NCI-H146 (cell line): ENCODE measurements at places on chromosomes 1 and 21.

GRCh38 chr1:181451661-181452230, 31.6 kb upstream of the CACNA1E start:
- peak; percentile 95 for DNase-seq

GRCh38 chr1:22383526-22384294, 67.9 kb upstream of the ZBTB40 start:
- DNase-seq = no peak

- DNase-seq = no peak
Observed at GRCh38 chr1:14986168-14986567, 167.4 kb upstream of the TMEM51 start.

- no peak for DNase-seq
Observed at GRCh38 chr1:154434346-154435085, 29.4 kb downstream of the IL6R start.

GRCh38 chr1:54287176-54287650, 87.2 kb downstream of the MRPL37 start:
- peak; percentile 18 for DNase-seq

- no peak for DNase-seq
Observed at GRCh38 chr1:22683547-22683946, 27.1 kb upstream of the EPHB2 start.

GRCh38 chr21:44778499-44778911, 23.1 kb downstream of the UBE2G2 start:
- no peak for DNase-seq

GRCh38 chr21:45912611-45913417, 68.8 kb upstream of the COL6A1 start:
- no peak for DNase-seq

GRCh38 chr1:69148731-69149130, 419.0 kb upstream of the LRRC7 start:
- no peak for DNase-seq

DNA sequence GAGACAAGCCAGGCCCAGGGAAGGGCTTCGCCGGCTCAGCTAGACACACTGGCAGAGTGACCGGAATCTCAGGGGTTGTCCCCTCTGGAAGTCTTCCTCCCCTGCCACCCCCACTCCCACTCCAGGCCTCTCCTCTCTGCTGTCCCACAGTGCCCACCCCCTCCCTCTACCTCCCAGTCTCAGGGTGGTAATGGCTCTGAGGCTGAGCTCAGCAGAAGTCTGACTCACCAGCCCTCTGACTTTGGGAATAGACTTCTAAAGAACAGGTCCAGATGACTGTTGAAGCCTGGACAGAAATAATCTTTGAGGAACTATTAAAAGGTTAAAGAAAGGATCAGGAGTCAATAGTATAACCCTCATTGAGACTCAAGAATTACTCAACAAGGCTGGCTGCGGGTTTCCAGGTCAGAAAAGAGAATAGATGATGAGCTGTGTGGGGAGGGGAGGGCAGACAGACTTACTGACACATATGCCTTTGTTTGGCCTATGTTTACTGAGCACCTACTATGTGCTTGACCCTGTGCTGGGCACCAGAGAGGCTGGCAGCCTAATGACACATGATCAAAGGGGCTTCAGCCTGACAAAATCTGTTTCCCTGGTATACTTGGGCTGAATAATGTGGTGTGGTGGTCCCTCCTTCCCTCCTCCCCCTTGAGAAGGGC, 8.2 kb downstream of the HCRTR1 start:
- DNase-seq = no peak

GRCh38 chr1:18807334-18808063, 52.0 kb downstream of the TAS1R2 start:
- DNase-seq = no peak

DNA sequence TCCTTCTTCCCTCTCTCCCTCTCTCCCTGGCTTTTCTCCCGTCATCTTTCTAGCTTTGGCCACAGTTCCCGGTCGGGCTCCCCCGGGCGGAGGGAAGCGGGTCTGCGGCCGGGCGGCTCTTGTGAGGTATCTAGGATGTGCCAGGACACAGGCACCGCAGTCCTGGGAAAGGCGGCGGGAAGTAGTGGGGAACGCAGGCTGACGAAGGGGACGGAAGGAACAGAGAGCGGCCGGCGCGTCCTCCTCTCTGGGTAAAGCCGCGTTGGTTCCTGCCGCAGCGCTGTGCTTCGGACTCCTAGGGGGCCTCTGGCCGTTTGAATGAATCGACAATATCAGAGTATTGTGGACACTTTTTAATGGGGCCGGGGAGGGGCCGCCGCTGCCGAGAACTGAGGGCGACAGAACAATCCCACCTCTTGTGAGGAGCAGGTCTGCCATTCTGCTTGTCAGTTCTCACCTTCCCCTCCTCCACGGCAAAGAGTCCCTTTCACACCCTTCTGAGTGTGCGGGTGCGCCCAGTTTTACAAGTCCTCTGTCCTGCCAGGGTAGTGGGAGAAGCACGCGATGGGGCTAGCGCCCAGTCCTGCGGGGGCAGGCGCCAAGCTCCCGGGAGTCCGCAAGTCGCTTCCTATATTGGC, 1.2 kb upstream of the LHX9 start:
- no peak for DNase-seq

- peak; percentile 76 for DNase-seq
Observed at GRCh38 chr21:35932232-35932911, 128.0 kb downstream of the SETD4 start.

GRCh38 chr1:16032388-16033102, 10.7 kb downstream of the CLCNKA start:
- peak; percentile 76 for DNase-seq

- DNase-seq = no peak
Observed at GRCh38 chr1:235790123-235790522, 76.6 kb downstream of the LYST start.

DNA sequence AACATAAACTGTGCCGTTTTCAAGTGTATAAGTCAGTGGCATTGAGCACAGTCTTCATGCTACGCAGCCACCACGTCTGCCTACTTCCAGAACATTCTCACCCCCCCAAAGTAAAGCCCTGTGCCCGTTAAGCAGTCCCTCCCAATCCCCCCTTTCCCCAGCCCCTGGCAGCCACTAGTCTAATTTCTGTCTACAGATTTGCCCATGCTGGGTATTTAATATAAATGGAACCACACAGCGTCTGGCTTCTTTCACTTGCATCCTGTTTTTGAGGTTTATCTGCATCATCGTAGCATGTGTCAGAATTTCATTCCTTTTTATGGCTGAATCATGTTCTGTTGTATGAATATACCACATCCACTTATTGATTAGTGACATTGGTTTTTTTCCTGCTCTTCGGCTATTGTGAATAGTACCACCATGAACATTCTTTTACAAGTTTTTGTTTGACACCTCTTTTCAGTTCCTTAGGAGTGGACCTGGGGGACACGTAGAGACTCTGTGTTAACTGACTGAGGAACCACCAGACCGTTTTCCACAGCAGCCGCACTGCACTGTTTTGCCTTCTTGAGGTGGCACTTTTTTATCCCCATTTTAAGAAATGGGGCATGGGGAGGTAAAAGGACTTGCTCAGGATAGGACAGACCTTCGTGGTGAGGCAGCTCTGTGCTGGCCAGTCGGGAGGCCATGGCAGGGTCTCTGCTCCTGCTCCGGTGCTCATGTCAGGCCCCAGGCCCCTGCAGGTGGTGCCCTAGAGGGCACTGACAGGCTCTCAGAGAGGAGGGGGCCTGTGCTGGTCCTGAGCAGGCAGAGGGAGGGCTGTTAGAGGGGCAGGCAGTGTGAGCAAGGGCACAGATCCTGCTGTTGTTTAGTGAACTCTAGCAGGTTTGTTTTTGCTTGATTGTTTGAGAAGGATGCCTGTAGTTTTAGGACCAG, 123.8 kb downstream of the PCBP3 start:
- no peak for DNase-seq

DNA sequence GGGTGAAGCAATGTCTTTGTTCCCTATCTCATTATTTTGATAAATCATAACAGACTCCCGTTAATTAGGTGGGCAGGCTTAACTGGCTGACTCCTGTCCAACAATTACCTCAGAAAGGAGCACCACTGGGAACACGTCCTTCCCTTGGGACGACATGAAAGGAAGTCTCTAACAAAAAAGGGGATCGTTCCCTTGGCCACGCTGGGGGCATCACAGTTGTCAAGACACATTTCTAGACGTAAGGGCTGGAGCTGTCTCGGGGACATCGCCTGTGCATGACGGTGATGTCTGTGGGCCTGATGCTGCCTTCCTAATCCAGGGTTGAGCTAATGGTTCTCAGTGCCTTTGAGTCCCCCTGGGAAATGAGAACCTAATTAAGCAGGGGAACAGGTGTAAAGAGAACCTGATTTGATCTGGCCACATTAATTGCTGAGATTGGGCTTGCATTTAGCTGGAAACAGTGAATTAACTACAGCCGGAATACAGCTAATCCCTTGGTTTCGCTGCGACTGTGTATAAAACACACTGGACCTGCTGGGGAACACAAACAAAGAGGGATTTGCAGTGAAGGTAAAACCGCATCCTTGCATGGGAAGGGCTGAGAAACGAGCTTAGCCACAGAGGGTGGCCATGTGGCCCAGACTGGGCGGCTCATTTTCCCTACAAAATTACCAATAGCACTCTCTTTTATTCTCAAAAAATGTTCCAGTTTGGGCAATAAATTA, 111.8 kb downstream of the MRPS6 start:
- DNase-seq = no peak

- peak; percentile 46 for DNase-seq
Observed at GRCh38 chr1:41662765-41663437, 178.4 kb upstream of the EDN2 start.

DNA sequence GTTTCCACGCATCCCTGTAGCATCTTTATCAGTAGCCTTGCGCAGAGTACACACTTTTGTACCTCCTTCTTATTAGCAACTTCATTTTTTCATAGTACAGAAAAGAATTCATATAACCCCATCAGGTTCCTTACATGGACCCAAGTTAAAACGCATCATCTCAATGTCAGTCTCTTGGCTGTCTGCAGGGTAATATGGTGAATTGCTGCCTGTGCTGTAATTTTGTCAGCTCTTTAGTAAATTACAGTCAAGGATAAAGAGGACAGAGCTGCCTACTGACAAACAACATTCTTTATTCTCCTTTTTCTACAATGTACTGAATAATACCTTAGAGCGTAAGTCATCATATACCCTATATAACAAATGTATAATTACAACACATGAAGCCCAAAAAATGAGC, 222.5 kb downstream of the MRPL39 start:
- DNase-seq = no peak

DNA sequence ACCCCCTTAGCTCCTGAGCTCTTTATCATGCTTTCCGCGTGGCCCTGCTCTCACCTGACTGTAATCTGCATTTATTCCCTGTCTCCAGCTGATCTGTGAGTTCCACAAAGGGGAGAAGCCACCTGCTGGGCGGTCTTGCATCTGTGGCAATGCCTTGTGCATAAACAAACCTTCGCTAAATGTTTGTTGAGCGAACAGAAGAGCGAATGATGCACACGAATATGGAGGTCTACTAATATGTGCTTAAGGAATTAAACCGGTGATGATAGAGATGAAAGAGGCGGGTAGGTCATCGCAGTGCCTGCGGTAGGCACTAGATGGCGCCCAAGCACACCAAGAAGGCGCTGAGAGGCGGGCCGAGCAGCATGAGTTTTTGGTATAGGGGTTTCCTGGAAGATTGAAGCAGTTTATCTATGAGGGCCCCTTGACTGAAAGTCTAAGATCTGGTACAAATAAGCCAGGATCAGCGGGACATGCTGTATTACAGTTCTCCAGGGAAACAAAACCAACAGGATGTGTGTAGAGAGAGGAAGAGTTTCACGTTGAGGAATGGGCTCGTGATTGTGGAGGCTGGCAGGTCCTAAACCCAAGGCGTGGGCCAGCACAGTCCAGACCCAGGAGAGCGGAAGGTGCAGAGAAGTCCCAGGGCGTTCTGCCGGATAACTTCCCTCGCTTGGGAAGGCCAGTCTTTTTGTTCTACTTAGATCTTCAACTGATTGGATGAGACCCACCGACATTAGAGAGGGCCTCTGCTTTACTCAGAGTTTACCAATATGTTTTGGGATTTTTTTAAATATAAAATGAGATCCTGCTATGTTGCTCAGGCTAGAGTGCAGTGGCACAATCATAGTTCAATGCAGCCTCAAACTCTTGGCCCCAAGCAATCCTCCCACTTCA, 34.7 kb downstream of the TOMM20 start:
- peak; percentile 55 for DNase-seq

GRCh38 chr1:175193527-175193910, 943 bp upstream of the KIAA0040 start:
- DNase-seq = no peak

GRCh38 chr1:29823561-29823960, 587.2 kb downstream of the PTPRU start:
- DNase-seq = no peak

- DNase-seq = no peak
Observed at GRCh38 chr1:28066393-28067154, 21.8 kb downstream of the EYA3 start.

DNA sequence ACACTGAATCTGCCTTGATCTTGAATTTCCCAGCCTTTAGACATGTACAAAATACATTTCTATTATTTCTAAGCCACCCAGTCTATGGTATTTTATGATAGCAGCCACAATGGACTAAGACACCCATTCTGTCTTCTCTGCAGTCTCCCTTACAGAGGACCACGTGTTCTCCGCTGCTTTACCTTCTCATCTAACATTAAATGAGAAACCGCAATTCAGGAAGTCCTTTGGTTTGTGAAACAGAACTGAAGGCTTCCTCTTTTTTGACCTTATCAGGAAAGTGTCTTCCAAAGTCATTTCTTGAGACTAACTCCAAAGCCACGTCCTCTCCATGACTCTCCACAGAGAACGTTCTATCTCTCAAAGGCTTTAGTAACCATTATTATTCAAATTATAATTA, 560.1 kb downstream of the OMA1 start:
- DNase-seq = no peak

DNA sequence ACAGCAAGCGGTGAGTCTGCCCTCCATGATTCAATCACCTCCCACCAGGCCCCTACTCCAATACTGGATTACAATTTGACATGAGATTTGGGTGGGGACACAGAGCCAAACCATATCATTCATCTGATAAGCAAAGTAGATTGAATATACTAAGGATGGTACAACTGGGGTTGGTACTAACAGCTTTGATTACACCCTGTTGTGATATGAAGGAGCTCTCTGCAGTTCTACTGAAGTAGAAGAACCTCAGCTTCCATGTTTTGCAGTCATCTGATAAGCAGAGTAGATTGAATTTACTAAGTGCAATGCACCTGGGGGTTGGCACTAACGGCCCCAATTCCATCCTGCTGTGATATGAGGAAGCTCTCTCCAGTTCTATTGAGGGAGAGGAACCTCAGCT, 31.1 kb downstream of the RWDD3 start:
- DNase-seq = no peak

- peak; percentile 84 for DNase-seq
Observed at GRCh38 chr1:105137543-105138457, 1388.1 kb downstream of the AMY1C start.

DNA sequence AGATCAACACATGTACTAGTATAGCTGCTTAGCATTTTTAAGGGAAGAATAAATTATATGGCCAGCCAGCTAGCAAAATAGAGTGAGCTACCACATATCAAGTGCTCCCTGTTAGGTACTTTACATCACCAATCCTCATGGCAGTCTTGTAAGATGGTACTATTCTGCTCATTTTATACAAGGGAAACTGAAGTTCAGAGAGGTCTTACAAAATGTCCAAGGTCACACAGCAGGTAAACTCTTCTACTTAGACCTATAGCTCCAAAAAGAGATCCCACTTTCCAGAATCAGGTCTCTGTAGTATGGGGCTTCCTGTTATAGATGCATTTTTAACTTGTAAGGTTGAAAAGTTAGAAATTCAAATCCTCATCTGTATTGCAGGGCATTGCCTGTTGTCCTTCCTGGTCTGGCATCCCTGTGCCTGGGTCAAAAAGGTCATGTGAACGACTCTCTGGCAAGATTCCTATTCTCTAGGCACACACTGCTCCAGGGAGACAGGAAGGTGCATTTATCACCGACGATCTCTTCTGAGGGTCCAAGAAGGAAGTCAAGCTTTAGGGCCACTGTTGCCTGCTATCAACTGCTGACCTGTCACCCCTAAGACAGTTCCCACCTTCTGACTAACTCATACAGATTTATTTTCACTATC, 41.1 kb downstream of the TRIT1 start:
- DNase-seq = no peak
